Glomerular endothelial cell (primary cell): ENCODE measurements at places on chromosomes 1 and 21.

GRCh38 chr1:179814546-179814838, 63.1 kb downstream of the TOR1AIP2 start:
- no peak for DNase-seq

DNA sequence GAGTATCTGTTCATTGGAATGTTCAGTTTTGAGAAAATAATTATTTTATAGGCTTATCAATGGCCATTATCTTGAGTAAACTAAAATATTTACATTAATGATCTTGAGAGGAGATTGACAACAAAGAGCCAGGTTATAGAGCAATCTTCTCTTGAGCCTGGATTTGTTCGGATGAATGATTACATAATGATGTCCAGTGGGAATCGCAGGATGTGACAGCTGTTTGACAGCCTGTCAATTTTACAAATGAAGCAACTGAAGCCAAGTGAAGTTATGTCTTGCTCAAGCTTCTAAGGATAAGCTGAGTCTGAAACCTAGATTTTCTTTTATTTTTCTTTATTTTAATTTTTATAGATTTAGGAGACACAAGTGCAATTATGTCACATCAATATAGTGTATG, 52.1 kb upstream of the BACH1 start:
- no peak for DNase-seq

DNA sequence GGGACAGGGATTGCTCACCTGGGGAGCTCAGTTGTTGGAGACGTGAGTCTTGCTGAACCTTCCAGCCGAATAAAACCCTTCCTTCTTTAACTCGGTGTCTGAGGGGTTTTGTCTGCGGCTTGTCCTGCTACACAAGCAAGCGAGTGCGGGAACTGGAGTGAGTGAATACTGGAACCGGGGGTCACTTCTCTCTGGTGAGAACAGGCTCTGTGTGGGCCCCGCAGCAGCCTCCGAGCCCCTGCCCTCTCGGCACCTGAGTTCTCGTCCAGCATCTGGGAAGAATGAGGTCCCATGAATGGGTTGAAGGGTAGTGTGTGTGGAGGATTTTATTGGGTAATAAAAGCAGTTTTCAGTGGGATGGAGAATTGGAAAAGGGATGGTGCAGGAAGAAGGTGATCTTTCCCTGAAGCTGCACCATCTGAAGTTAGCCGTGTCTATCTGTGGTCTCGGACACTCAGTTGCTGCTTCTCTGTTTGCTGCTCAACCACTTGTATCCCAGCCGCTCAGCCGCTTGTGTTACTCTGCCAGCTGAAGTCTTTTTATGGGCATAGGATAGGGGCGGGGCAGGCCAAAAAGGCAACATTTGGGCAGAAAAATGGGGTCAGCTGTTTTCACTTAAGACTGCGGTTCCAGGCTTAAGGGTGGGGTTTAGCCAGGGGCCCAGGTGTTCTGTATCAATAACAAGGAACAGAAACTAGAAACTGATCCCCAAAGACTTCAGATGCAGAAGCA, 450.6 kb upstream of the CAMK1G start:
- DNase-seq: no peak

DNA sequence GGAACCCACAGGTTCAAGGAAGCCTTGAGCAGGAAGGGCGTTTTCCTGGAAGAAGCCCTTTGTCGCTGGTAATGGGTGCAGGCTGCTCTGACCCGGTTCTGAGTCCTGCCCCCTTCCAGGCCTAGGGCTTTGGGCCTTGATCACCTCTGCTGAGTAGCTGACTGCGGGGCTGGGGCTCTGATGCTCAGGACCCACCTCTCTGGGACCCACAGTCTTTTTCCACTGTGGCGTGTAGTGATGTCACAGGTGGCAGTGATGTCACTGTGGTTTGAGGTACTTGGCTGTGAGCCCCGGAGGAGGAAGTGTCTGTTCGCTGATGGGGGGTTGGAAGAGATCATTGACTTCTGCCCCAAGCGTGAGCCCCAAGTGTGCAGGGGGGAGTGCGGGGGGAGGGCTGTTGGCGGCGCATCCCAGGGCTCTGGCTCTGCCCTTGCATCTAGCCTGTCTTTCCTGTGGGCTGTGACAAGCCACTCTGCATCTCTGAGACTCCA, 6.9 kb downstream of the TNFRSF1B start:
- no peak for DNase-seq

GRCh38 chr21:39638281-39638680, 25.5 kb downstream of the B3GALT5 start:
- no peak for DNase-seq

- no peak for DNase-seq
Measured at GRCh38 chr21:29207201-29207600, 76.8 kb downstream of the MAP3K7CL start.

DNA sequence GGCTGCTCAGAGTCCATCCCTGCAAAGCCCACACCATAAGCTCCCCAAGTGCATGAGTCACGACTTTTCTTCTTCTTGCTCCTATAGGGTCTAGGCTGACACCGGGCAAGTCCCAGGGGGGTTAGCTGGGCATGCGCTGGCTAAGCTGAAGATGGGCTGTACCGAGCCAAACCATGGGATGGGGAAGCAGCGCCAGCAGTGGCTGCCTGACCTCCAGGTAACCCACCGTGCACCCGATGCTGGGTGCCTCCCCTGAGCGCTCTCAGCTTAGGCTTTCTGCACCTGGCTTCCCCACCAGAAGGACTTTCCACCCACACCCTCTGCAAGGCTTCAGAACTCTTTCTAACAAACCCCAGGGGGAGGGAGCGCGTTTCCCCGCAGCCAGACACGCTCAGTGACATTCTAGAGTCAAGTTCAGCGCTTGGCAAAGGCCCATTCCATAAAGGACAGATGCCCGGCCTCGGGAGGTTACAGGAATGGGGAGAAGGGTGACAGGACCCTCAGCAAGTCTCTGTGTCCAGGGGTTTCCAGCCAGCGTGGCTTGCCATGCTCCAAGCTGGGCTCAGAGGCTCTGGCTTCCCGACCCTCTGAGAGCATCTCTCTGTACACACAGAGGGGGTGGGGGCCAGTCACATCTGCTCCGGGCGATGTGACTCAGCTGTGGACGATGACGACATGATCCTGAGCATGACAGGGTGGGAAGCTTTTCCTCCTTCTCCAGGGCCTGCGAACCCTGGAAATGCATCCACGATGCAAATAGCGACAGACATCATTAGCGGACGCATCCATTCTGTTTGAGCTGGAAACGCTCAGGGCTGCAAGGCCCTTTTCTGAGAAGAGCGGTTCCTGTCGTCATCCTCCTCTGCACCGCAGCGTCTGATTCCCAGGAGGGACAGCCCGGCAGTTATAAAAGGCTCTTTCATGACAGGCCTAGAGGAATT, 107.8 kb downstream of the SIK1 start:
- no peak for DNase-seq

DNA sequence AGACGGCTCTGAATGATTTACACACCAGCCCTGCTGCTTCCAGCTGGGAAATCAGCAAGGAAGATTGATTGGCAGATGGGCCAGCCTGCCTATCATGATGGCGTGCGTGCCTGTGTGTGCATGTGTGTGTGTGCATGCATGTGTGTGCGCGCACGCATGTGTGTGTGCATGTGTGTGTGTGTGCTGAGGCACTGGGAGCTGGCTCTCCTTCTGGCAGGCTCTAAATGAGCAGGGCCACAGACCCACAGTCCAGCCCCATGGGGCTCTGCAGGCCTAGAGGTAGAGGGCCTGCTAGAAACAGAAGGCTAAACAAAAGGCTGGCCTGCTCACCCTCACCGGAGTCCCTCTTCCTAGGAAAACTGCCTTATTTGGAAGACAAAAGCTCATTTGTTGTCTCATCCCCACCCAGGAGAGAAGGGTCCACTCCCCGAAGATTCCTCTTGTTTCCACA, 6.0 kb downstream of the KLHDC8A start:
- DNase-seq: no peak

DNA sequence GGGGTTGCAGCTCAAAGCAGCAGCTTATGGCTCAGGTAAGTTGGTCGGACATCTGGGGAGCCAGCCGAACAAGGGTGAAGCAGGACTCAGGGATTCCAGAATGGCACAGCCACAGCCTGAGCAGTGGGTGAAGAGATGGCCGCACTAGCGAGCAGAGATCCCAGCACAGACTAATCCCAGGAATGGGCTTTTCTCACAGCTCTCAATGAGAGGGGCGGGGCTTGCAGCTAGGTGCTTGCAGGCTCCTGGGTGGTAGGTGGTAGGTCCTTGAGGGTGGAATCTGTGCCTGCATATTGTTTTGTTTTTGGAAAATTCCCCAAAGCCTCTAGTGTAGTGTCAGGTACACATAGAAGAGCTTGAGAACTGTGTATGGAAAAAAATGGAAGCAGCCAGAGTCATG, 9.0 kb downstream of the KIAA0040 start:
- no peak for DNase-seq

DNA sequence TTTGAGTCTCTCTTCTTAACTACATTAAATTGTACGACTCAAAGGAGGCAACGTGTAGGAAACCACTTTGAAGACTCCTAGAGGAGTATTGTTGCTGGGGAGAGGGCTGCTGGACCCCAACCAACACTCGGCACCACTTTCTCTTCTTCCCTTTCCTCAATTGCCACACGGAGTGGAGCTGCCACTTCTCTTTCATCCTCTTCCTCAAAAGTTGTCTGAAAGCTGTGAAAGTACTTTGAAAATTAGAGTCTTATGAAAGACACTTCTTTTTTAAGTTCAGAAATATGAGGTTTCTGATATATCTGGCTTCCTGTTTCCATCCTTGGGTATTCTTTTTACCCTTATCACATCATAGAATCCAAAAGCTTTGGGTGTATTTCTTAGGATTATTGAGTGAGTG, 59.5 kb downstream of the MRPS6 start:
- DNase-seq: no peak

DNA sequence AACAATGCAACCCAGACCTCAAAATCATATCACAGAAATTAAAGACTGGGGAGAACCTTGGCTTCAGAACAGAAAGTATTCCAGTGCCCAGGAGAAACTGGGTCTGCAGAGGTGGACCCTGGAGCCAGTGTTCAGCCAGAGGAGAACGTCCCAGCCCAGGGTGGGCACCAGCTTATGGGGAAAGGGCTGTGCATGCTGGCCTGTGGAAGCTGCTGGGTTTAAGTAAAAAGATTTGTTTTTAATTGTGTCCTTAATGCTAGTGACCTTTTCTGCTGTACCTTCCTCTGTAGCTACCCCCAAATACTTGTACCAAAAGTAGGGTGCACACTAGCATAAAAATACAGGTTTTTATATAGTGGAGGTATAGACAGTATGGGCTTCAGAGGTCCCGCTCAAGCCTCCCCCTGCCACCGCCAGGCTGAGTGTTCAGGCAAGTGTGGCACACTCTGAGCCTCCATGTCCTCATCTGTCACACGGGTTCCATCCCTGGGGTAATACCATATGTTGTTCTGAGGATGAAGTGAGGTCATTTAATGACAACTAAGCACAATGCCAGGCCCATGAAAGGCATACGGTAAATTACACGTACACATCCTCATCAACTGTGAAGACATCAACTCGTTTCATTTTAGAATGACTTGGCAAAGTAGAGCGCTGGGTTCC, 47.0 kb downstream of the SLC37A1 start:
- no peak for DNase-seq

GRCh38 chr1:167488786-167489185, 29.5 kb downstream of the CD247 start:
- no peak for DNase-seq

GRCh38 chr1:87143413-87144135, 185.1 kb upstream of the LMO4 start:
- no peak for DNase-seq

DNA sequence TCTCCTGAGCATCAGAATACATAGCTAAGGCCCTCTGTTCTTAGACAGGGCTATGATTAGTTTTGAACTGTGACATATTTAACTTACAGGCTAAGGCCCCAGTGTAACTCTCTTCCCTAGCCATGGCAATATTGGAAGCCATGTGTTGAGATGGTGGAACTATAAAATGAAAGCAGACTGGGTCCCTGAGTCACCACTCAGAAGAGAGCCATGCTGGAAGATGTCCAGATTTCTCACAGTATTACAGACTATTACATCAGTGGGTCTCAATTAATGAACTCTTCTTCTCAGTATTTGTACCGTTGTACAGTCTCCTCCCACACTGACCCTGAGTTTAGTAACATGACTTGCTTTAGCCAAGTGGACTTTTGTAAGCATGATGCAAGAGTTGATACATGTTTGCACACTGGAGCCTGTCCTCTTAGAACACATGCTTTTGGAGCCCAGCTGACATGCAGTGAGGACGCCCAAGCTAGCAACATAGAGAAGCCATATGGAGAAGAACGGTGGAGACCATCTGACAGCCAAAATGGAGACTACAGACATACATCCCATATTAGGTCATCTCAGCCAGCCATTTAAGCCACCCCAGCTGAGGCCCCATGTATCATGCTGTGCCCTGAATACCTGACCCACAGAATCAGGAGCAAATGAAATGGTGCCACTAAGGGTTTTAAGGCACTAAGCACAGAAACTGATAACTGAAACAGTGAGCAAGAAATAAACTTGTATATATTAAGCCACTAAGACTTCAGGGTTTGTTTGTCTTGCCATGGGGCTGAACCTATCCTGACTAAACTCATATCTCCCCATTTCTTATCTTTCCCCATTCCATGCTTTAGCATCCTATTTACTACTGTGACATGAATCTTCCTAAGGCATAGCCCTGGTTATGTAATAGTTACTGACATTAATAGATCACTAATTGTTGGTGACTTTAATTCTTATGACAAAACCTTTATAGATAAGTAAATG, 24.4 kb downstream of the TBX15 start:
- DNase-seq: no peak

DNA sequence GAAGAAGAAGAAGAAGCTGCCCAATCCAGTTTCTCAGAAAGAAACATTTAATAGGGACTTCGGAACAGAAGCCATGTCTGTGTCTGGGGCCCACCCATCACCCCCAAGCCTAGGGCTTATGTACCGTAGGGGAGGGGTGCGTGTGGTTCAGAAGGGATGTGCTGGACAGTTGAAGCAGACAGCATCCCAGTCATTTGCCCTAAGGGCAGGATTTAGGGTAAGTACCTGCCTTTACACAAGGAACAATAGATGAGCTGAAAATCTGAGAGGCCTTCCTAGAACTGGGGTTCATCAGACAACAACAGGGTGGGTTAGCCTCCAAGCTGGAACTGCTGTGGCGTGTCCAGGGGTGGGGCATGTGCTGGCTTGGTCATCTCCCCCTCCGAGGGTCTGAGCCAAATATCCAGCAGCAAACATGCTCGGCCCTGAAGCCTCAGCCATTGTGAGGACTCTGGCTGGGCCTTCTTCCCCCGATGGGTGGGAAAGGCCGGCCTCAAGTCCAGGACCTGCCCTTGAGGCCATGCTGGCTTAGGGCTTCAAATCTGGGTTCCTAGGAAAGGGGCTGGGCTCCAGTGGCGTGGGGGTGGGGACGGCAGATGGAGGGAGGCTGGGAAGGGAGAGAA, 12.1 kb downstream of the CSTB start:
- no peak for DNase-seq

- no peak for DNase-seq
Measured at GRCh38 chr1:165507570-165507969, 36.2 kb upstream of the LRRC52 start.

DNA sequence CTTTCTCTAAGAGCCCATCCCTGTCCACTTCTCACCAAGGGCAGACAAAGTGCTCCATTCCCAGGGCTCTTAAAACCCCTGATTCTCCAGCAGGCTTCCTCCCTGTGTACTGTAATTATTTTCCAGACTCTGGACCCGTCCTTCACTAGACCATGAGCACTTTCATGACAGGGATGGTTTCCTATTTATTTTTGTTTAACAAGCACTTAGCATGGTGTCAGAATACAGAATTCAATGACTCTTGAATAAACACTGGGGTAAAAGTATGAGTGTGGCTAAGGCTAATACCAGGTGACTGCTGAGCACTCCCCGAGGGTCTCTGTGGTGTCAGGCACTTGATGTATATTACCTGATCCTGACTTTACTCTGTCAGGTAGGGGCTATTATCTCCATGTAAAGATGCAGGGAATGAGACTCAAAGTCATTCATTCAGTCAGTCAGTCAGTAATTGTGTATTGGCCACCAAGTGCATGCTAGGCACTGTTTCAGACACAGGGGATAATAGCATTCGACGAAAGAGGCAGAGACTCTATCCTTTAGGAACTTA, 47.2 kb downstream of the C1orf21 start:
- no peak for DNase-seq
